A549 treated with GW870086 at 1 μM for 4 hours (cell line): ENCODE measurements at places on chromosomes 13 and 19. TPM values are rescaled to one million over a fixed set of nuclear protein-coding genes. Genes with fewer than 3 reads are reported as not detected.

IGLON5 gene
- total RNA-seq = 0.06 to 0.08 TPM (median 0.06 TPM) in 3 of 5 replicates, not detected in the others

CYP2A6 gene
- not detected in 5 replicates for total RNA-seq

LYPD5 gene
- total RNA-seq = 0.09 to 0.29 TPM (median 0.21 TPM) in 4 of 5 replicates, not detected in the other

ZNF491 gene
- total RNA-seq = not detected in 5 replicates

GADD45B gene
- 61.9 to 89.9 TPM (median 83.4 TPM) in 5 replicates for total RNA-seq

SELENOV gene
- not detected in 5 replicates for total RNA-seq

HSD17B14 gene
- 12.3 to 16.2 TPM (median 13.0 TPM) in 5 replicates for total RNA-seq

ARHGAP35 gene
- total RNA-seq = 22.4 to 31.2 TPM (median 27.2 TPM) in 5 replicates

SF3A2 gene
- 60.9 to 73.1 TPM (median 68.7 TPM) in 5 replicates for total RNA-seq

NBEA gene
- total RNA-seq = 1.5 to 2.3 TPM (median 2.0 TPM) in 5 replicates

SOX1 gene
- not detected in 5 replicates for total RNA-seq

HS6ST3 gene
- not detected in 5 replicates for total RNA-seq
